ENCODE measurements at places on chromosomes 3 and 15.

- no peak for DNase-seq
Observed at GRCh38 chr3:44252332-44252959, 10.8 kb downstream of the TOPAZ1 start.

GRCh38 chr3:60555686-60556354, 695.4 kb downstream of the FHIT start:
- no peak for DNase-seq

GRCh38 chr3:169790687-169791429, 17.7 kb downstream of the MYNN start:
- no peak for DNase-seq

DNA sequence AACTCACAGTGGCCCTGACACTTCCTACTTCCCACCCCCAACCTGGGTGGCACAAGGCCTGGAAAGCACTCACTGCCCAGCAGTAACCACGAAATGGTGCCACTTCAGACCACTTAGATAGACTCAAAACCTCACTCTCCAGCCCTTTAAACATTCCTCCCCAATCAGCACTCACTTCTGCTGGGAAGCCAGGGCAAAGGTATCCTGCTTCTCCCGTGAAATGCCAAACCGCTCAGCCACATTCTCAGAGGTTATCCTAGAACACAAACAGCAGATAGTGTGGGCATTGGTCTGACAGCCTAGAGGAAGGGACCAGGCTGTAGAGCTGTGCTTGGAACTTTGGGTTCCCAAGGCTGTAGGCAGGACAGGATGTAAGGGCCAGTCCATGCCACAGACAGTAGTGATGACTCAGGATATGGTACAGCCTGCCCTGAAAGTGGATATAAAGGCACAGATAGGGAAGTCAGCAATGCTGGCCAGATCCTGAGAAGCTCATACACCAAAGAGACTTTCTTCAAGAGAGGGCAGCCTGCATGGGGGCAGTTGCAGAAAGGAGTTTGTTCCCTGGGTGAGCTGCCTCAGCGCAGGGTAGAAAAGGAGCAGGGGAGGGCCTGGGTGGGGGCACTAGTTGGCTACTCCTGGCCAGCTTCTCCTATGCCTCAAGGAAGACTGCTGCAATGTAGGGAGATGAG, 9.2 kb downstream of the ACAA1 start:
- DNase-seq: no peak

All from SK-N-DZ (cell line).